Tibial nerve (tissue), 4 donors: ENCODE measurements at places on chromosomes 12 and 14. TPM values are rescaled to one million over a fixed set of nuclear protein-coding genes. Genes with fewer than 3 reads are reported as not detected.

- H3K4me3 ChIP-seq, result no peak overlapping the region
- no peaks in the 10 kb centered on the region for H3K36me3 ChIP-seq
- no peaks in the 10 kb centered on the region for H3K27me3 ChIP-seq
- no peak for DNase-seq
Observed at GRCh38 chr12:46497739-46498138, 125.2 kb upstream of the SLC38A2 start.

The BCL2L2 gene
- total RNA-seq, result 61.8 TPM

- no peaks in the 10 kb centered on the region for H3K4me1 ChIP-seq
- no peaks in the 10 kb centered on the region for H3K27me3 ChIP-seq
- no peaks in the 10 kb centered on the region for H3K36me3 ChIP-seq
- no peak overlapping the region for H3K4me3 ChIP-seq
- H3K27ac ChIP-seq, result no peak overlapping the region
- no peak for DNase-seq
Observed at GRCh38 chr14:92224358-92224954, 98.5 kb upstream of the SLC24A4 start.

DNA sequence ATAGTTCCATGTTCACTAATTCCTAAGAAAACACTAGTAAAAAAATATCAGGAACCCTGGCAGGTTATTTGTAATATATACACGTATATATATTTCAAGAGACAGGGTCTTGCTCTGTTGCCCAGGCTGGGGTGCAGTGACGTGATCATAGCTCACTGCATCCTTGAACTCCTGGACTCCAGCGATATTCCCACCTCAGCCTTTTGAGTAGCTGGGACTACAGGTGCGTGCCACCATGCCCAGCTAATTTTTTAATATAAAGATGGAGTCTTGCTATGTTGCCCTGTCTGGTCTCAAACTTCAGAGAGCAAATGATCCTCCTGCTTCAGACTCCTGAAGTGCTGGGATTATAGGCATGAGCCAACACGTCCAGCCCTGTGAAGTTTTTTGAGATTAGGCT lies 16.2 kb downstream of the GPRC5A start:
- no peak for DNase-seq
- no peak overlapping the region for H3K27ac ChIP-seq
- H3K4me3 ChIP-seq, result no peak overlapping the region
- H3K4me1 ChIP-seq, result peaks cover 11% of the 10 kb centered on the region
- no peaks in the 10 kb centered on the region for H3K27me3 ChIP-seq
- H3K36me3 ChIP-seq, result no peaks in the 10 kb centered on the region

DNA sequence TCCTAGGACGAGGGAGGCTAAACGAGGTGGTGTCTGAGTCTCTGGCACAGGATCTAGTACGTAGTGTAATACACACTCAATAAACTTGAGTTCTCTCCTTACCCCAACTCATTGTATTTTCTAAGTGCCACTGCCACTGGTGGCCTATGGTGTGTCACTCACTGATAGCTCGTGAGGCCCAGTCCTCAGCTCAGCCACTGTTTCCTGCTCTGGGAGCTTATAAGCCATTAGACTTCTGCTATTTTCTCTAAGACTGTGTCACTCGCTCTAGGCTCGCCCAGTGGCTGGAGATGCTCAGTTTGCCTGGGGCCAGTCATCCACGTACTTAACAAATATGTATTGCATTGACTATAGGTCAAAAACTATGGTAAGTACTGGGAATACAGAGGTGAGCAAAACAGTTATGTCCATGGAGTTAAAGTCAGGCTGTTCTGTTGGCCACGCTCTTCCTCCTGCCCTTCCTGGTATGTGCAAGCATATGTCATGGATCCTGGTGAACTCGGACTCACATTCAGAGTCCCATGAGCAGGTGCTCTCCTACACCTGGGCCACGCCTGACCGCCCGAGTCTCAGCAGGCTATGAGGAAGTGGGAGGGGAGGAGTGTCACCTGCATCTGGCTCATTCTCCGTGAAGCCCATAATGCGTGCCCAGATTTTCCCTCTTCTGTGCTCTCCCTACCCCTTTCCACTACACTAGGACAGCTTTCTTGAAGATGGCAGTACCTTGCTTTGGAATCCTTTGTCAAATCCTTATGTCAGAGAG lies 41.6 kb downstream of the DEGS2 start:
- no peak for DNase-seq
- H3K4me3 ChIP-seq, result no peak overlapping the region
- H3K27ac ChIP-seq, result no peak overlapping the region

The C1QL4 gene
- total RNA-seq, result not detected

DNA sequence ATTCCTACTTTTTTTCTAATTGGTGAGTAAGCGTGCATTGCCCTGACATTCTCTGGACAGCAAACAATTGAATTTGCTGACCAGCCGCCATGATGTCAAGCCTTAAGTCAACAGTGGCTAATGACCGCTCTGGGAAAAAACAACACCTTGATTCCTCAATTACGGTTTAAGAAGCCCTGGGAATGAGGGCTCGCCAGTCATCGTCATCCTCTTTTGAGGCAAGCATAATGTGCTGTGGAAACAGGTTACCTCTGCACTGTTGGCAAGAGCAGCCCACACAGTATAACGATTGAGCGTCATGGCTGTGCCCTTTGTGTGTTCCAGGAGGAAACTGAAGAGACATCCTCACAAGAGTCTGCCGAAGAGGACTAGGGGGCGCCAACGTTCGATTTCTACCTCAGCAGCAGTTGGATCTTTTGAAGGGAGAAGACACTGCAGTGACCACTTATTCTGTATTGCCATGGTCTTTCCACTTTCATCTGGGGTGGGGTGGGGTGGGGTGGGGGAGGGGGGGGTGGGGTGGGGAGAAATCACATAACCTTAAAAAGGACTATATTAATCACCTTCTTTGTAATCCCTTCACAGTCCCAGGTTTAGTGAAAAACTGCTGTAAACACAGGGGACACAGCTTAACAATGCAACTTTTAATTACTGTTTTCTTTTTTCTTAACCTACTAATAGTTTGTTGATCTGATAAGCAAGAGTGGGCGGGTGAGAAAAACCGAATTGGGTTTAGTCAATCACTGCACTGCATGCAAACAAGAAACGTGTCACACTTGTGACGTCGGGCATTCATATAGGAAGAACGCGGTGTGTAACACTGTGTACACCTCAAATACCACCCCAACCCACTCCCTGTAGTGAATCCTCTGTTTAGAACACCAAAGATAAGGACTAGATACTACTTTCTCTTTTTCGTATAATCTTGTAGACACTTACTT lies 138.9 kb downstream of the HMGA2 start:
- no peaks in the 10 kb centered on the region for H3K36me3 ChIP-seq
- DNase-seq, result no peak
- H3K4me1 ChIP-seq, result no peaks in the 10 kb centered on the region
- H3K27me3 ChIP-seq, result peaks cover 8% of the 10 kb centered on the region
- no peak overlapping the region for H3K27ac ChIP-seq

The GNB3 gene
- 0.84 TPM for total RNA-seq

GRCh38 chr12:49952391-49953055 lies 2.0 kb downstream of the AQP2 start:
- no peak overlapping the region for H3K4me3 ChIP-seq
- H3K27ac ChIP-seq, result no peak overlapping the region
- H3K4me1 ChIP-seq, result no peaks in the 10 kb centered on the region
- no peak for DNase-seq
- H3K27me3 ChIP-seq, result no peaks in the 10 kb centered on the region
- H3K36me3 ChIP-seq, result no peaks in the 10 kb centered on the region

The PPM1H gene
- total RNA-seq, result 0.78 TPM
